ENCODE measurements at places on chromosomes 4 and X.

DNA sequence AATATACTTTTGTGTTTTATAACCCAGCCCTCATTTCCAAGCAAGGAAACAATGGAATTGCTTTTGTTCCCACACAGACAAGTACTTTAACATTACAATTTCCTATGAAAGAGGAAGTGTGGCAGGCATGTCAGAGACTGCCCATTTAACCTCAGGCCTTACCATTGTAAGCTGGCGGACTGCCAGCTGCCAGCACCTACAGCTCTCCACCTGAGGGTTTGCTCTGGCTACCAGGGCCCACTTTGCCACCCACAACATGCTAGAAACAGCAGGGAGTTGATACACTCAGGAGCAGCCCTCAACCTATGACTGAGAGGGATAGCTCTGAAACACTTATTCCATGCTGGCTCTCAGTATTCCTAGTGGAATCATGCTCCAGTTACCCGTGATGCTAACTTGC is 152.3 kb upstream of the PRDX4 start:
- DNase-seq, result no peak

- no peak for DNase-seq
Observed at GRCh38 chr4:5800496-5800895, 89.5 kb downstream of the EVC start.

- DNase-seq, result no peak
Observed at GRCh38 chr4:38980903-38981676, 51.1 kb downstream of the TMEM156 start.

GRCh38 chr4:71729856-71730255 is 54.0 kb downstream of the GC start:
- DNase-seq, result no peak

DNA sequence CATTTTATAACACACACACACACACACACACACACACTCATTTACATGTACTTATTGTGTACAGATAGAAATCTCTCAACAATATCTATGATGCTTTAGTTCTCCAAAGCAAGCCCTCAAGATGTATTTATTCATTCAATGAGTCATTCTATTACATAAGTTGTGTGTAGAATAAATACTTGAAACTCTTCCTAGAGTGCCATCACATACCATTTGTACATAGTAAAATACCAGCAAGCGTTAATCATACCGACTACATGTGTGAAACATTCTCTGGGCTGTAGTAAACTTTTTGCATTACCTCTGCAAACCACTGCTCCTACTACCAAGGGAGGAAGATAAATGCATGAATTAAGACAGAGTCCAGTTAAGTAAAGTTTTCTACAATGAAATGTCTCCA is 70.9 kb downstream of the EPHA5 start:
- no peak for DNase-seq

GRCh38 chrX:23194885-23195554 is 139.6 kb upstream of the PTCHD1 start:
- no peak for DNase-seq

DNA sequence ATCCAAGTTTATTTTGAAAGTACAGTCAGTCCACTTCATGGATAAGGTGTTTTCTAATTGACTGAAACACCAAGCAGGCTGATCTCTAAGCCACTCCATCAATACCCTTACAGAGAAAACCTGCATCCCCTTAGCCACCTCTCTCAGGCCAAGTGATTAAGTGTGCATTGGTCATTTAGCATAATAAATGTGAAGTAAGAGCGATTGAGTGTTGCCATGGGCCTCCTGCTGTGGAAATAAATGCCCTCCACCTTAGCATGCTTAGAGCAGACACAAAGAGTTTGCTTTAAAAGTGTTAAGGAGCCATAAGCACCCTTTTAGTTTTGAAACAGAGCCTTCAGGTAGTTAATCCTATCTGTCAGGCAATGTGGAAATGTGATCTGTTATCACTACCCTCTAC is 386.5 kb downstream of the GPAT3 start:
- DNase-seq, result no peak

Measured in BE2C (cell line).